ENCODE measurements at places on chromosomes 12 and 14.

DNA sequence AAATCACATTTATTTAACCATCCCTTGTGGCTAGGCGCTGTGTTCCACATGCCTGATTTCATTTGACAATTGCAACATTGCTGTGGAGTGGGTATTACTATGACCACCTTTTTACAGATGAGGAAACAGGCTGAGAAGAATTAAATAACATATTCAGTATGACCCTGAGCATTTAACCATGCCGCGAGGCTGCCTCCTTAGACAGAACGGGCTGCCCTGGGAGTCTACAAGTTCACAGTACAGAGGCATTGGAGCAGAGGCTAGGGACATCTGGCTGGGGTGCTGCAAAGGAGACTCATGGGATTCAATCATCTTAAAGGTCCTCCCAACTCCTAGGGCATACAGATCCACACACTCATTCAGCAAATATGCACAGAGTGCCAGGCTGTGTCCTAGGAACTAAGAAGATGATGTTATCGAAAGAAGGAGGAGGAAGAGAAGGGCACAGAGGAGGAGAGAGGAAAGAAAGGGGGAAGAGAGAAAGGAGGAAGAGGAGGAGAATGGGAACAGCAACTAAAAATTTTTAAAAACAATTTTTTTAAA, 164.7 kb upstream of the CCND2 start:
- no peak for DNase-seq

DNA sequence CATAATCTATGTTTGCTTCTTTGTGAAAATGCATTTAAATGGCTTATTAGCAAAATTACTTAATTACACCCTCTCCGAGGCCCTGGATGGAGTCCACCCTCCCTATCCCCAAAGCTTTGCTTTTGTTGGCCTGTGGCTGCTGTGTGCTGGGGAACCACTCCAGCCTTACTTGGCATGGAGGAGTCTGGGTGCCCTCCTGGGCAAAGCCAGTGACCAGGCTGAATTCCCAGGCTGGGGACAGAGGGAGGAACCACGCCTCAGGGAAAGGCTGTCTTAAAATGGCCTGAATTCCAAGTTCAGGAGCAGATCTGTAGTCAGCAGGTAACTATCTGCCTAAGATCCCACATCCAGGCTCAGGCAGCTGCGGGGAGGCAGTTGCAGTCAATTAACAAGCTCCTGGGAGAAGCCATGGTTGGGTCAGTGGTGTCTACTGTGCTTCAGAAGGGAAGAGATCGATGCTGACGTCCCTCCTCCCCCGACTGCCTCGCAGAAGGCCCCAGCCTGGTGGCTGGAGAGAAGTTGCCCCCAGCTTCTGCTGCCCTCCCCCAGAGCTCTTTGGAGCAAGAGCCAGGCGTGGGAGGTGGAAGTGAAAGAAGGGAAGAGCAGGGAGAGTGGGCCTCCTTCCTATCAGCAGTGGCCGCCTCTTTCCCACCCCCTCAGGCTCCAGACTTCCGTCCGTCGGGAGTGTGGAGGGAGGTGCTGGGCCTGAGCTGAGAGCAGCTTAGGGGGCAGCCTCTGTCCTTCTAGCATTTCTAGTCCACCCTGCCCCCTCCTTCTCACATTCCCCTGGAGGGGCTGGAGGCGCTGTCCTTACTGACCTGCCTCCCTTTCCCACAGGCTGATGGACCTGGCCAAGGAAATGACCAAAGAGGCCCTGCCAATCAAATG, 11.3 kb downstream of the VASH1 start:
- DNase-seq: no peak

- peak; percentile 72 for DNase-seq
Measured at GRCh38 chr14:51828017-51828797, 32.2 kb upstream of the GNG2 start.

DNA sequence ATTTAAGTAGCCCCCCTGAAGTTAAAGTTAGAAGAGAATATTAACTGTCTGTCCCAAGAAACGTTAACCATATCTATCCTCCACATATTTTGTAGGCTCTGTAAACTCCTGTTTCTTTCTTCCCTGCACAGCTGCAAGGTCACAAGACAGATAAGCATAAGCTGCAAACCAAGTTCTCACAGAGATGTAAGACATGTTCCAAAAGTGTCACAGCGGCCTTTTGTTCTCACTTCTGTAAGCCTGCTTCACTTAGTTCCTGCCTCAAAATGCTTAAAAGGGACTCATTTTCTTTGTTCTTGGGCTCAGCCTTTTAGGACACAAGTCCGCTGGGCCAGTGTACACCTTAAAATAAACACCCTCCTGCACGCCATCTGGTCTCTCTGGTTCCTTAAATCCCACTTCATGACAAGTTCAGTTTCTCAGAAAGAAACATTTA, 3.2 kb downstream of the RNASE1 start:
- DNase-seq: no peak

DNA sequence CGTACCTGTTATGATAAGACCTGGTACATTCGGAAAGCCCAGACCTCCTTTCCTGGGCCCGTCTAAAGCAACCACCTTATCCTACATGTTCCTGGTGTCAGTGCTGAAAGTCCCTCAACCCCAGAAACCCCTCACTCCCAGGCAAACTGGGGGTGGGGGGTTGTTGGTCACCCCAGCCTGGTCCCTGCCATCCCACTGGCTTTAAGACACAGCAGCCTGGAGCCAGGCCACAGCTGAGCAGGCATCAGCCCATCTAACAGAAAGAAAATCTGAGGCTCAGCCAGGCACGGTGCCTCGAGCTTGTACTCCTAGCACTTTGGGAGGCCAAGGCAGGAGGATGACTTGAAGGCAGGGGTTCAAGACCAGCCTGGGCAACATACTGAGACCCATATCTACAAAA, 4.5 kb downstream of the SELPLG start:
- no peak for DNase-seq

DNA sequence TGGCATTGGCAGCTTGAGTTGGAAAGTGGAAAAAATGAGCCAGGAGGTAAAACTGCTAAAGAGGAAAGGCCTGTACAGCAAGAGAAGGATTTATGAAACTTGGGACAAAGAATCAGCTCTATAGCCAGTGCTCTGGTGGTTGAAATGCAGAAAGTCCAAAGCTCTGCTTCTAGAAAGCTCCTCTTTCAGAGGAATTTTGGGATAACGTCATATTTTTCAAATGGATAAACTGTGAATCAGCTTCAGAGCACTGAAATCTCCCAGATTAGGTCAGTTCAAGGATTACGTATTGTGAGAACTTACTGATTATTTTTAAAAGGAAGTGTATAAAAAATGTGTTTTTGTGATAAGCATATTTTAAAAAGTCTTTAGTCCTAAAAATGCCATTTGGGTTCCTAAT, 203.1 kb upstream of the CNOT2 start:
- no peak for DNase-seq

DNA sequence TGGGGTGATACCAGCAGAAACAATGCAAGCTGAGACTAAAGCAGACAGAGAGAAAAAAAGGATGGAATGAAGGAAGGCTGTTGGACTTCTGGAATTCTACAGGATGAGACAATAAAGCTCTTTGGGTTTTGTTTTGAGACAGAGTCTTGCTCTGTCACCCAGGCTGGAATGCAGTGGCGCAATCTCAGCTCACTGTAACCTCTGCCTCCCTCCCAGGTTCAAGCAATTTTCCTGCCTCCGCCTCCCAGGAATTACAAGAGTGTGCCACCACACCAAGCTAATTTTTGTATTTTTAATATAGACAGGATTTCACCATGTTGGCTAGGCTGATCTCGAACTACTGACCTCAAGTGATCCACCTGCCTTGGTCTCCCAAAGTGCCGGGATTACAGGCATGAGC, 115.4 kb downstream of the EXOC5 start:
- no peak for DNase-seq

DNA sequence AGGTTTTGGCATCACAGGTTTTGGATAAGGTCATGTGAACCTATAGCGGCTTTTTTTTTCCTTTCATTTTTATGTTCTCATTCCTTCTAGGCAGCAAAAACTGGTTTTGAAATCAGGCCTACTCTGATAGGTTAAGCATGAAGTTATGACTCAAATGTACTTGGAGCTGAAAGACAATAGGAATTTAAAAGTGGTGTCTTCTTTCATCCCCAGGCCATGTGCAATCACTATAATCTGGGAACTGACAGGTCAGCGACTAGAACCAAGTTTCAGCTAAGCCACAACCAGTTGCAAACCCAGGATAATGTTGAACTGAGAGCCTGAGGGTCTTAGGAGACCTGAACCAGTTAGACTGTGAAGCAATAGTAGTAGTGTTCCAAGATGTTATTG, 74.3 kb downstream of the ANO6 start:
- peak; percentile 78 for DNase-seq

DNA sequence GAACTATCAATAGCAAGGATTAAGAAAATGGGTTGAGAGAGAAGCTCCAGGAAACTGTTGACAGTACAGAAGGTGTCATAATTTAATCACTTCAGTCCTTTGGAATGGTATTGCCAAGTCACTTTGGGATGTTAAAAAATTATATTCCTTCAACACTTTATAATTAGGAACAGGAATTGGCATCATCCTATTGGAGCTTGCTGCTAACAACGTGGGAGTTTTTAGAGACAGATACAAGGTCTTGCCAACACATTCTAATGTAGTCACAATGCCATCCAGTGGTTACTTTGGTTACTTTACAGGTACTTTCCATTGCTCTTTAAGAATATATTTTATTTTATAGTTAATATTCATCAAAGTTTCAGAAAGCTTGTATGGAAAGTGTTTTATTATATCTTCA, 310.1 kb downstream of the SYT1 start:
- peak; percentile 53 for DNase-seq

DNA sequence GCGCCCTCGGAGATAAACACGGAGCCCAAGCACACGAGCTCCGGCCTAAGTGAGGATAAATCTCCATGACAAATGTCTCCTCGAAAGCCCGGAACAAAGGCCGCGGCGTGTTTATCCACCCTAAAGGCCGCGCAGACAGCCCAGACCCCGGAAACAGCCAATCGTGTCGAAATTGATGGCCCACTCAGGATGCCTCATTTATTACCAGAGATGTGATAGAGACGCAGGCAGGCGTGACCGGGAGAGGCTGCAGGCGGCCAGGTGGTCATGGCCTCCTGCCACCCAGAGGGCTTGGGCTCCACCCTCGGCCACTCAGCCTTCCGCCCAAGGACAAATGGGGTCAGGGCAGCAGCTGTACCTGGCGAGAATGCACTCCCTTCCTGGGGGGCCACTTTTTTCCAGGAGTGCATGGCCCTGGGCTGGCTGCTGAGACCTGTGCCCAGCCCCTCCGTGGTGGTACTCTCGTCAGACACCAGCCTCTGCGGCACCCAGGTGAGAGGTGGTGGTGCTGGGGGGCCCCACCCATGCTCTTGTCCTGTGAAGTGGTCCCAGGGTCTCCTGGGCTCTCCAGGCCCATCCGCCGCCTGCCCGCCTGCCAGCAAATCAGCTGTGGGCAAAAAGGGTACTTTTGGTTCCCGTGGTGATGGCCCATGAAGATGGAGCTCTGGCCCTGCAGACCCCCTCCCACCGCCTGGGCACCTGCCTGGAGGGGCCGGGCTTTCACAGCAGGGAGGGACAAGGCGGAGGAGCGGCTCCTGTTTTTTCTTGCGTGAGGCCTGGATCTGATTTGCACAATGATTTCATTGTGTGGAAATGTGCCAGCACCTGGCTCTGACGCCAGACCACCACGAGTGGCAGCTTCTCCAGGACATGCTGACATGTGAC, 211.5 kb upstream of the C14orf180 start:
- DNase-seq: no peak

- DNase-seq: no peak
Measured at GRCh38 chr14:104037903-104038302, 47.6 kb upstream of the ASPG start.

DNA sequence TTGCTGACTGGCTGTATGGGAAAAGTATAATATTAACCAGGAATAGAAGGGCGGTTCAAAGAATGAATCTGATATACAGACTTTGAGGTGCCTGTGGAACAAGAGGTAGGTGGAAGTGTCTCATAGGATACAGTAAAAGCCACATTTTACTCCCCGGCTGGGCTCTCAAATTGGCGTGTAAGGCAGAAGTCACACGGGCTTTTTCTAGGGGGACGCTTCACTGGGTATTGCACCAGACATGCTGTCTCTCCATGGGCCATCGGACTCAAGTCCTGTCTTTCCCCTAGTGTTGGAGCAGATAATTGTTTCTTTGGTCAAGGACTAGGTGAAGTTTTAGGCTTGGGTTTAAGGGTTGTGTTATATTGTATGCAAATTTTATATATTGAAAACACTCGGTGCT, 9.1 kb downstream of the TMCC3 start:
- no peak for DNase-seq

DNA sequence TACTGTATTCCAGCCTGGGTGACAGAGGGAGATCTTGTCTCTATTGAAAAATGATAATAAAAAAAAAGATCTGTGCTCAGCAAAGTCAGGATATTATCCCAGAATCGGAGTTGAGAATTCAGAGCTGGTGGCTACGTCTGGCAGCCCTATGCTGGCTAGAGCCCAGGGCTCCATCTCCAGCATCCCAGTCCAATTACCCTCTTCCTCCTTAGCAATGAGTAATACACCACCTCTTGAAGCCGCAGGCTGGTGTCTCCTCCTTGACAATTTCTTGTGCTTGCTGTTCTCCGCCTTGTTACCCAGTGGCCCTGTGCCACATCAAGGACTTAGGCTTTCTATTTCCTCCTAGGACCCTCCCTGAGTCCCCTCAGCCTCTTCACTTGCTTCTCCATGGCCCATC, 38.4 kb upstream of the DDX11 start:
- DNase-seq: no peak

GRCh38 chr14:72850360-72850759, 43.5 kb downstream of the DPF3 start:
- DNase-seq: no peak

DNA sequence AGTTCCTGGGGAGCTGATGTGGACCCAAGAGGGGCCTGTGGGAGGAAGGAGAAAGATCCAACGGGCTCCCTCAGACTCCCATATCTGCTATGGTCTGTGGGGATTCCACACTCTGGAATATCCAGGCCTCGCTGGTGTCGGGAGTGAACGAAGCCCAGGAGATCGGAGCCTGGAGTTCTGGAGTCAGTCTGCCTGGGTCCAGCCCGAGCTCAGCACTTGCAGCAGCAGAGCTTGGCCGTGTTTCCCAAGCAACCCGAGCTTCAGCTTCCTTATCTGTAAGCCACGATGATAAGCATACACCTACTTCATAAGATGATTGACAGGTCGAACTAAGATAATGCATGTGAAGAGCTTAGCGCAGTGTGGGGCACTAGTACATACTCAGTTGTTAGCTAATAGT, 10.1 kb downstream of the LTBP2 start:
- no peak for DNase-seq

- DNase-seq: no peak
Measured at GRCh38 chr14:52269100-52269499, 1.6 kb downstream of the PTGDR start.

- DNase-seq: peak; percentile 20
Measured at GRCh38 chr12:51827925-51828818, 20.3 kb downstream of the FIGNL2 start.

DNA sequence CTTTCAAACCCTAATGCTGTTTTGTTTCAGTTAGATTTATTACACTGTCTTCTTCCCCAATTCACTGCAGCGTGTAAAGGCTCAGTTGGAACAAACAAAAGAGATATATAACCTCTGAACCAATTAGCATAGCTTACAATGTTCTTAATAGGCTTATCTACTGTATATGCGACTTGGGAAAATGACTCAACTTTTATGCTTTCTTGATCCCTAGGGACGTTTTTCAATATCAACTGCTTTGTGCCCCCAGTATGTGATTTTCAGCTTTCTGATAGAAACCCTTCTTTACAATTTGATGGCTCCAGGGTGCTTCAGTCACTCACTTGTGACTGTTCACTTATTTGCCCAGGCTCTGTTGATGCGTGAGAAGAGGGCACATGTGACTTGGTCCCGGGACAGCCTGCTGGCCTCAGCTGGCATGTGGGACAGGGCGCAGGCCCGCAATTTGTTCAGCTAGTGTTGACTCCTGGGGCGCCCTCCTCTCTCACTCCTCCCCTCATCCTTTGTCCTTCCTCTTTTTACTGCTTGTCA, 107.1 kb downstream of the TMTC2 start:
- DNase-seq: no peak

Data from HFFc6 (cell line).